Vagina (tissue), 2 donors: ENCODE measurements at places on chromosomes 11 and 22.
A peak's percentile ranks its signal among the peaks of the same experiment; 100 is the strongest.

DNA sequence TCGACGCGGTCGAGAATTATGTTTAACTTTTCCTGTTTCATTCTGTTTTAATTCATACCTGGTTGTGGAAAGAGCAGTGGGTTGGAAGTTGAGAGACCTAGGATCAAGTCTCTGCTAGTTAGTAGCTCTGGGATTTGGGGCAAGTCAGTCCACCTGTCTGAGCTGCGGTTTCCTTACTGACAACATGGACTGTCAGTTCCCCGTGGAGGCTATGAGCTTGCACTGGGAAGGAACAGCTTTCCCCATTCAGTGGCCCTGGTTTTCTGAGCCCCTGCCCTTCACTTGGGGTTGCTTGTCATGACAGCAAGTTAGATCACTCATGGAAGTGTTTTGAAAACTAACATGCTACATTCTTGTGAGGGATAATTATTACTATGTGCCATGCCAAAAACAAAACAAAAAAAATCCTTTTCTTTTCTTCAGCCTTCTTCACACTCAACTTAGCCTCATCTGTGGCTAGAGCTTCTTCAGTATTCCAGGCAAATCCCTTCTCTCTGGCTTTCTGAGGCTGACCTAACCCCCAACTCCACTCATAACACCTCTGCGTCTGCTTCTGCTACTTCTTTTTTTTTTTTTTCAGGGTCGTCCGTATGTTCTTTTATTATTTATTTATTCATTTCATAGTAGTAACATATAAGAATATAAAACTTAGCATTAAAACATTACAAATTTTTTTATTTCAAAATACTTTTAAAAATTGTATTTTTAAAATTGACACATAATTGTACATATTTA lies 43.0 kb upstream of the ZBED5 start:
- no peak for DNase-seq

DNA sequence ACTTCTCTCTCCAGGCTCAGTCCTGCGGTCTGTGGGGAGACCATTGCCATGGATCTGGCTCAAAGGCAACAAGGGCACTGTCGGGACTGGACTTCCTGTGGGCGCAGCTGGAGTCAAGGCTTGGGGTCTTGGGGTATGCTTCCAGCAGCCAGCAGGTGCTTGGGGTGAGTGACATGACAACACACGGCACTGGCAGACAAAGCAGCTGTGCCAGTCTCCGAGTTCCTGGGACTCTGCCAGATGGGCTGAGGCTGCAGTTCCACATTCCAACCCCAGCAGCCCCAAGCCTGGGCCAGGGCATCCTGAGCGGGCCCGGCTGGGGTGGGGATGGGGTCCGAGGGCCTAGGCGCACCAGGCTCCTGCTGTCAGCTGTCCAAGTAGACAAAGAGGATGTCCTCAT lies 12.3 kb downstream of the GUCD1 start:
- DNase-seq: no peak

DNA sequence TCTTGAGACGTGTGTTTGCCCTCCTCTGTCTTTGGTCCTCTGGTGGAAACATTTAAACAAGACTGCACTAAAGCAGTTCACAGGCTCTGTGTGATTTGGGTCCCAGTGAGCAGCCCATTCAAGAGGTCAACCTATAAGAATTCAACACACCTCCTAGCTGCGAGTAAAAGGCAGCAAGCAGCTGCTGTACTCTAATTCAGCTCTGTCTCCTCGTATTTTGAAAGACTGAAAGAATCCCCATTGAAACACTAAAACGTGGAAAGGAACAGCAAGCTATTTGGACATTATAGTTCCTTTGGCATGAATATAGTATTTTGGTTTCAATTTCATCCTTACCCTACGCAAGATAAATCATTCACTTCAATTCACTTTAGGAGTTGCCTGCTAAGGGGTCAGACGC lies 1046.7 kb downstream of the DLG2 start:
- DNase-seq: no peak

GRCh38 chr11:75160220-75160757 lies 9.4 kb downstream of the SLCO2B1 start:
- DNase-seq: no peak

DNA sequence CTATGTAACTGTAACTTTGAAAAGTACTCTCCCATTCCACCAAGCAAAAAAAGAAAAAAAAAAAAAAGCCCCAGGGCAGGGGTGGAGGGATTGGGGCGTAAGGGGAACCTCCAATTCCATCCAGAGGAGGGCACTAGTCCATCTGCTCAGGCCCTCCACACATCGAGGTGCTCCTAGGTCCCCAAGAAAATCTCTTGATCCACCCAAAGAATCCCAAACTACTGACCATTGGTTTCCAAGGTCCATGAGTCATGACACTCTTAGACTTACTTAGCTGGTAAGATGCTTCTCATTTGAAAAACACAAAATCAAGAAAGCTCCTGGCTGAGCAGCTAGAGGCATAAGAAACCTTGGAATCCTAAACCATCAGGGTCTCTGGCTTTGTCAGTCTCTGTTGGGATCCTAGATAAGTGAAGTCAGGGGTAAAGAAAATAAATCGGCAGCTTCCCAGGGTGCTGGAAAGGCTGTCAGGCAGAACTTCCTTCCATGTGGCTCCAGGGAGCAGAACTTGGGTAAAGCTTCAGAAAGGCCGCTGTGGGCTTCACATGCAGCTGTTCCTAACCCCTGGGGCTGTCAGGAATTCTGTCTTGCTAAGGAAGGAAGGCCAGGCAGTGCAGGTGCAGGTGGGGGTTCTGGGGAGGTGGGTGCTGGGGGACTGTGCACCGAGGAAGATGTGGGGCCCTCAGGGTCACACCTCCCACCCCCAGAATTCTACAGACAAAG lies 49.4 kb upstream of the ADA2 start:
- DNase-seq: no peak

DNA sequence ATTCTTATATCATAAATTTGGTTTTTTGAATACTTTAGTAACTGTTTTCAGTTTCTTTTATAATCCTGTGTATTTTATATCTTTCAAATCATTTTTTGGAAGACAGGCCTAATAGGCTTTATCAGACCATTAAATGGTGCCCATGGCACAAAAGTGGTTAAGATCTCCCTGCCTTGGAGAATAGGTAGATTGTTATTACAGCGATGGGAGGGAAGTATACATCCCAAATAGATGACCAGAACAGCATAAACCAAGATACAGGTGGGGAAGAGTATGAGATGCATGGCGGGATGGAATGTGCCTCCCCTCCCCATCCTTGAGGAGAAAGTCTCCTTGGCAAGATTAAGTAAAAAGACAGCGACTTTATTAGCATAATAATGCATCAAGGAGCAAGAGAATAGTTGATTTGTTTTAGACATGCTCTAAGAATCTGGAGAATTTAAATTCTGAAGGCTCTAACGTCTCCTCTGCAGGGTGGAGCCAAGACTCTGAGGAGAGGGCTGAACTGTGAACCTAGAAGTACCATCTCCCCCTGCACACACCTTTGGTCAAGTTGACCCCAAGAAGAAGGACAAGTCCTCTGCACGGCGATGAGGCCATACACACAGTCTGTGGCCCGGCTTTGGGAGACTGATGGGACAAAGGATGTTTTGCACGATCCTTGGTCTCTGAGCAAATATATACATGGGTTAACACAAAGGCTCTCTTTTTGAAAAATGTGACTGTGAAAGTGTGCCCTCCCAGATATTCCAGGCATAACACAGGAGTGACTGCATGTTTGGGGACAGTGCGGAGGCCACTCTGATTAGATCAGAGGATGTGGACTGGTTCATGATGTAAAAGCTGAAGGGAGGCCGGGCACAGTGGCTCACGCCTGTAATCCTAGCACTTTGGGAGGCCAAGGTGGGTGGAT lies 61.1 kb upstream of the SLC35C1 start:
- DNase-seq: no peak

DNA sequence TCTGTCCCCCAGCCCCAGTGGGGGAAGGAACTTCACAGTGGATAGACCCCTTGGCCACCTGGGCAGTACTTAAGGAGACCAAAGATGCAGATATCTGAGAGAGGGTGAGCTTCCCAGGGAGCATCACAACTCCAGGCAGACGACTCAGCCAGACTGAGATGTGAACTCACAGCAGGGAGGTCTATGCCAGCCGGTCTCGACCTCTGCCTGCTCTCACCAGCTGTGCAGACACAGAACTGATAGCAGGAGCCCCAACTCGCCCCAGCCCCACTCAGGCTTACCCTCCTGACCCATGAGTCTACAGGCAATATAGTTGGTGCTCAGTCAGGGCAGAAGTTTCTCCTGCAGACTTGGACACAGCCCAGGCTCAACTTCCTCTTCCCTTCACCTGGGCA lies 29.7 kb upstream of the ACCSL start:
- DNase-seq: peak; percentile 40

- no peak for DNase-seq
Observed at GRCh38 chr11:108393046-108393445, 74.3 kb downstream of the C11orf65 start.

GRCh38 chr11:17864478-17864941 lies 129.9 kb downstream of the KCNC1 start:
- DNase-seq: no peak

GRCh38 chr11:2529173-2529572 lies 84.4 kb downstream of the KCNQ1 start:
- DNase-seq: no peak

- DNase-seq: peak; percentile 76
Observed at GRCh38 chr11:27201454-27202302, 161.1 kb downstream of the BBOX1 start.

- peak; percentile 87 for DNase-seq
Observed at GRCh38 chr22:49331223-49331815, 496.4 kb downstream of the BRD1 start.

DNA sequence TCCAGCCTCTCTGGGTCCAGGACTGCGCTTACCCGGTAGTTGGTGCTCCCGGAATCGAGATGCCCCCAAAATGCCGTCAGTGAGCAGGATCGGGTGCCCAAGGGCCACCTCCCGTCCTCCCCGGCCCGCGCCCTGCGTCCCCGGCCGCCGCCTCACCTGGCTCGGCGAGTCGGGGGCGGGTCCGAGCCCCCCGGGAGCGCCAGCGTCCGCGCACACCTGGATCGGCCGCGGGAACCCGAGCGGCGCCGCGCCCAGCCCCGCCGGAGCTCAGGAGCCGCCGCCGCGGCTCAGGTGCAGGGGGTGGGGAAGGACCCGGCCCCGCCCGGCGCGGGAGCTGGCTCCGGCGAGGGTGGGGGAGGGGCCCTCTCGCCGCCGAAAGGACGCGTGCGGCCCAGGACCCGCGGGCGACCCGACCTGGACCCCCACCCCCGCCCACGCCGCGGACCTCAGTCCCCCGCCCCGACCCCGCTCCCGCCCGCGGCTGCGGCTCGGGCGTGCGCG lies at the start of gene SHANK2:
TSS of gene SHANK2 (minus strand) at position 309 of the 501 bp plus-strand sequence. CDS start 105,251 bp downstream, outside the sequence.
- DNase-seq: no peak

DNA sequence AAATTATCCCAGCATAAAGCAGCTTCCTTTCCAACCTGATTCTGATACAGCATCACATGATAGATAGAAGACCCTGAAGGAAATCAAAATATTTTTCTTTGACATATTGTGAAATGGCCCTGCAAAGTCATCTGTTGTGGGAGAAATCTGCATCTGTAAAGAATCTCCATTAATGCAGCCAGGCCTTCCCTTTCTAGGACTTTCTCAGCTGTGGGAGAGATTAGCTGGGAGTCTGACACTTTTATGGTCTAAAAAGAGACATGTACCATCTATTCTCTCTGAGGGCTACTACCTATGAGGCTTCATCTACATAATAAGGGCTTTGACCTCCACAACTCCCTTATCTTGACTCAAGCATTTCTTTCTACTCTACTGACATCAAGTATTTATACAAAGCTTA lies 238.1 kb downstream of the SWAP70 start:
- DNase-seq: no peak

- no peak for DNase-seq
Observed at GRCh38 chr11:60165538-60165937, 17.3 kb downstream of the MS4A6A start.

GRCh38 chr11:121112498-121113455 lies 11.7 kb downstream of the TECTA start:
- DNase-seq: peak; percentile 85

- DNase-seq: no peak
Observed at GRCh38 chr22:23281406-23282088, 101.2 kb downstream of the BCR start.

DNA sequence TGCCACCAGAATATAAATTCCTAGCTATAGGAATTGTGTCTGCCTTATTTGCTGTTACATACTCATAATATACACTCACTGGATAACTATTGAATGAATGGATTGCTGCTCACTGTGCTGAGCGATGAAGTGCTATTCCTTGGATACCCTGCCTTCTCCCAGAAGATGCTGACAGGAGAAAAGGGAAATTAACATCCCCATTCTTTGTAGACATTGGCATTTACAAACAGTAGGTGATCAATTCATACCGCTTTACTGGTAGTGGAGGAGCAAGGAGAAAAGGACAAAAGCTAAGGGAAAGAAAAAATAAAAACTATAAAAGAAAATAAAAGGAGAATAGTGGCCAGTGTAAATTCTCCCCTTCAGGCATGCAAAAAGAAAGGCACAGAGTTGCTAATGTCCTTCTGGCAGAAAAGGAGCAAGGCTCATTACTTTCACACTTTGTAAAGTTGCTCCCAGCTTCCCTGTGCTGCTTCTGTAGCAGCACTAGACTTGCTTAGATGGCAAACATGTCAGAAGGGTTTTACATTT lies 183.0 kb downstream of the LUZP2 start:
- no peak for DNase-seq

GRCh38 chr11:122803716-122804115 lies 34.6 kb upstream of the CRTAM start:
- no peak for DNase-seq

- no peak for DNase-seq
Observed at GRCh38 chr11:93081694-93082093, 112.2 kb downstream of the MTNR1B start.

- no peak for DNase-seq
Observed at GRCh38 chr11:118117790-118118601, 31.2 kb upstream of the SMIM35 start.

DNA sequence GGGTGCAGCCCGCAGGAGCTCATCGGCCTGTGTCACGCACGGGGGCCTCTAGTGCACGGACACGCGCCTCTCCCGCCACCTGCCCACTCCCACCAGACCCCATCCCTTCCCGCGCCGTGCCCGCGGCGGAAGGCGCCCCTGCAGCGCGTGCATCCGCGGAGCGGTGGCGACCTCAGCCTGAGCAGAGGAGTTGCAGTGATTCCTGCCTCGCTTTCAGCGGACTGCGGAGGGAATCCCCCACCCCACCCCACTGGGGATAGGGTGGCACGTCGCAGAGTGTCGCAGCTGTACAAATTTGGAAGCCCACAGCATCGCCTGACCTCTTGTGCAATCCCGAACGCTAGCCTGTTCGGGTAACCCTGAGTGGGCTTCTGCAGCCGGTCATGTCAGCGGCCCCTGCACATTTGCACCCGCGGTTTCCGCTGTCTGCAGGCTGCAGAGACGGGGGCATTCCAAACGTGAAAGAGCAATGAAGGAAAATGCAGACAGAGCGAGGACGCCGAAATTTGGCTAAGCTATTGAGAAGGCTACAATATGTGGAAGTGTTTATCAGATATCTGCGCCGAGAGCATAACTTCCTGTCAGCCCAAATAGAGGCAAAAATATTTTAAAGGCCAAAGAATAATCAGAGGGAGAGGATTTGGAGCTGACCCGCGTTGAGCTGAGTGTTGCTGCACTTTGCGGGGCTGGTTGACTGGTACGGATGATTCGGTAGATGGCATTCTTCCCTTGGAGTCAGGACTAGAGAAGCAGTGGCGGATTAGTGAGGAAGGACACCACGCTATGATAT lies 617 bp upstream of the ARHGAP20 start:
- DNase-seq: no peak
